NCI-H1436 treated with DMSO at 0.1 percent for 48 hours (cell line): ENCODE measurements at places on chromosomes 4 and X.

DNA sequence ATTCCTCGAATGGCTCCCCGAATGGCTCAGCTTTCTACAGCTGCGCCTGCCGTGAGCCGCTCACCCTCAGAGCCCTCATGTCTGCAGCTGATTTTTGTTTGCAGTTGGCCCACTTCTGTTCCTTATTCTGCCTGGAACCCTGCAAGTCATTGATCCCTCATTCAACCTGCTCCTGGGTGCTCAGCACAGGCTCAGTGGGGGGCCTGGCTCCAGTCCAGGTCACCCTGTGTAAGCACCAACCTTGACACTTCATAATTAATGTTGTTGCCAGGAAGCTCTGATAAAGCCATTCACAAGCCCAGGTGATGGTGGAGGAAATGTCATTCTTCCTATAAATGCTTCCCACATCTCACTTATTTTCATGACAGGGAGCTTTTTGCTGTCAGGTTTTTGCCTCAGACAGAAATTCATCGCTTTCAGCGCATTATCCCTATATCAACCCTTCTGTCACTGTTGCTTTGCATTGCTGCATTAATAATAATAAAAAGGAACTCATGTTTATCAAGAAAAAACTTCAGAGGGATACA, 85.7 kb downstream of the F11 start:
- no peak for DNase-seq

GRCh38 chr4:156966836-156967235, 4.8 kb downstream of the PDGFC start:
- DNase-seq: no peak

DNA sequence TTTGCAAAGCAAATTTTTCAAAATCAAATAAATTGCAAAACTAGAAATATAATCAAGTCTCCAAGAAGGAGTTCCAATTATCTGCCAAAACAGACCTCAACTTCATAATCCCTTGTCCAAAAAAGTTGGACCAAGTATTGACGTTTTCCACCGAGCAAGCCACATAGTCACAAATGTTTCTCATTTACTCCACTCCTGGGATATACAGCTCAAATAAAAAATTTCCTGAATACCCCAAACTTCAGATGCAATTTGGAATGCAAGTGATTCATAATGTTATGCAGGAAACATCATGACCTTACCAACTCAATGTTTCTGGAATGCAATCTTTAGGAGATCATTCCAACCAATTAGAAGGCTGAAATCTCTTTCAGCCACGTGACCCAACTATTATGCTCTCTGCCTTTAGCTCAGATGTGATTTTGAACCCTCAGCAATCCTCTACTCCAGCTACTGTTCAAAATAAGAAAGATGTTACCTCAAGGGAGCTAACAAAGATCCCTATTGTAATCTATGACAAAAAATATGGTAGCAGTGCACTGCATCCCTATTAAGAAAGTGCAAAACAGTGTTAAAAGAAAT, 72.4 kb downstream of the PRDM5 start:
- no peak for DNase-seq

GRCh38 chr4:130008461-130008860, 912.5 kb downstream of the C4orf33 start:
- DNase-seq: no peak

DNA sequence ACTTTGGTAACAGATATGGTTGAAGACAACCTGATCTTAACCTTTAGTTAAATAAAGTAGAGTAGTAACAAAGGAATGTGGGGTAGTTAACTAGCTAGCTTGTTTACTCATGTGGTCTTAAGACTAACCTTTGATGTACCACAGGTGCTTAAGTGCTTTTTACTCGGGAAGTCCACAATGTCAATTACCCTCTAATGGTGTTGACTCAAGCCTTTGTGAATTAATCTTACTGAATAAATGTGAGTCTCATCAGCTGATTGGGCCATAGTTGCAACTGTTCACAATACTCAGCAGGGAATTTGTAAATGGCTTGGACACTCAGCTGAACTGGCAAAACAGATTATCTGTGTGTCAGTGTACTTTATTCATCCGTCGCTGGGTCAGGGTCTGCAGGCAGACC, 119.0 kb upstream of the UGT8 start:
- peak; percentile 6 for DNase-seq

GRCh38 chrX:132463411-132463810, 25.4 kb downstream of the MBNL3 start:
- no peak for DNase-seq
